ENCODE measurements at places on chromosomes 7 and 10.

DNA sequence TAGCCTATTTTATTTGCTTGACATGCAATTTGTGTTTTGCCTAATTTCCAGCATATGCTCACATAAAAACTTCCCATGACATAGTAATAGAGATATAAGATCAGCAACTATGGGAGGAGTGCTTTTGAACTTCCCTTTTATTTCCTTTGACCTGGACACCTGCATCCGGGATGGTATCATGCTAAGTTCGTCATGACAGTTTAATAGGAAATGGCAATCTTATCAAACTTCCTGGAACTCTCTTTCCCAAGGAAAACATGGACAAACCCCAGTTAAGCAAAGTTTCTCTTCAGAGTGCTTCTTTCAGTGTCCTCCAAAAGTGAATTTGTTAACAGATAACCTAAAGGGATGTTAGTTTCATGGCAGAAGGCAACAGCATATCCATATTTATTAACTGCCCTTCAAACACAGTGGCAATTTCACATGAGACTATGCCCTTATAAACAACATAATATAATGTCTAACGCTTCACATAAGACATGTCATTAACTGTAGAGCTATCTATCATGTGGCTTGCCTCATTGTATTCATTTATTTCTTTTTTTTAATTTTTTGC lies 474.7 kb upstream of the SEMA3A start:
- no peak for DNase-seq

DNA sequence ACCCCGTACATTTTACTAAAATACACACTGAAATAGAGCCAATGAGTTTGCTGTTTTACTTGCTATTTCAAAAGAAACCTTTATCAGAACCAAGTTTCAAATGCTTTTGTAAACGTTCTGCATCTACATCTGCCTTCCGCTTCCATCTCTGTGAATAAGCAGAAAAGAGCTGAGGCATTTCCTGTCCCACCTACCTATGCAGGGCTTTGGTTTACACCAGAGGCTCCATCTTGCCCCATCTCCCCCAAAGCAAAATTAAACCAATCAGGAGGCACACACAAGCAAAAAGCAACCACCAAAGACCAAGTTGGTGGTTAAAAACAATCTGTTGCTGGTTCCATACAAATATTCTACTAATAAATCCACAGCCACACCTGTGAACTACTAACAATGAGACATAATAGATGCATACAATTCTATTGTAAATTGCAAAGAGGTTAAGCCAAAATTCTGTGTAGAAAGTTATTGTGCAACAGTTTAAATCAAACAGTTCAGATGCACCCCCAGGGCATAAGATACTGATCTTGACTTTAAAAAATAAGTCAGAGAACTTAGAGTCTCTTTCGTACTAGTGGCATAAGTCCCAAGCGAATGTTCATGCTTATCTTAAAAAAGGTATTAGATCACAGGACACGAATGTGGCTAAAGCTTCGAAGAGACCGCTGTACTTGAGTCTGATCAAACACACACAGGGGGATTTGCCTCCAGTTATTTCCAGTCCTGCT lies 83.9 kb downstream of the FGFR2 start:
- no peak for DNase-seq

DNA sequence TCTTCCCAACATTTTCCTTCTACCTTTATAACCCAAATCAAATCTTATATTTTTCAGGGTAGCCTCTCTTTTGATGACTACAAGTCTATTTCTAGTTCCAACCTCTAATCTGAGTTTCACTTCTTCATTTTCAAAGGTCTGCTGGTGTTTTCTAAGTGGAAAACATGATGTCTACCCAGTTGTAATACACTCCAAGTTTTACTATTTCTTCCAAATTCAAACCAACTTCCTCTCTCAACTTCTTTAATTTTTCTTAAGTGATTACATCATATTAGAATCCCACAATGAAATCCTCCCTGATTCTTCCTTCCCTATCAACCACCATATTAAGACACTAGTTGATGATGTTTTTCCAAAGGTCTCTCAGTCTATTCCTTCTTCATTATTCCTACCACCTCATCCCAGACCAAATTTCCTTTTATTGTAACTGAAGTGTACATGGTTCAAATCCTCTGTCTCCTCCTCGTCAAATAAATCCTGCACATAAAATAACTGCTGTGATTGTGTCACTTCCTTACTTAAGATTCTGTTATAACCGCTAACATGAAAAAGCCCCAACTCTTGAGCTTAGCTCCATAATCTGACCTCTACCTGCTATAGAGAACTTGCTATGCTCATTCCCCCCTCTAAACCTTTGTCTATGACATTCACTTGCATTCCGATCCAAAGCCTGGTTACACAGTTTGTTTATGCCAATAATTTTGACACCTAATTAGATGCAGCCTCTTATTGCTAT lies 12.7 kb downstream of the TAS2R38 start:
- peak; percentile 79 for DNase-seq

DNA sequence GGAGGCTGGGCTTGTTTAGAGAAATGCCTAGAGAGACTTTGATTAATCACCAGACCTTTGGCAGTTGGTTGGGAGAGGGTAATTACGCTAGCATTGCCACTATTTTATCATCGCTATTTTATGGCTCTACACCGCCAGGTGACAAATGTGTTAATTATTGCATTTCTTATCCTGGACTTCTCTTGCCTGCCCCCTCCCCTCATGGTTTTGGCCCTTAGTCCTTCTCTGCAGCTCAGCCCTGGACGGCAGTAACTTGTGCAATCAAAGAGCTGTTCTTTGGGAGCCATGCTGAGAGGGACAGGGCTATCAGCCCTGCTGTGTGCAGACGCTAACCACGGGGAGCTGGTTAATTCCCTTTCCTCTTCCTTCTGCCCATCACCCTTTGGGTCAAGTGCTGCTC lies 585.0 kb downstream of the AUTS2 start:
- DNase-seq = no peak

- DNase-seq = no peak
Observed at GRCh38 chr10:102651455-102652169, 7.3 kb downstream of the TRIM8 start.

DNA sequence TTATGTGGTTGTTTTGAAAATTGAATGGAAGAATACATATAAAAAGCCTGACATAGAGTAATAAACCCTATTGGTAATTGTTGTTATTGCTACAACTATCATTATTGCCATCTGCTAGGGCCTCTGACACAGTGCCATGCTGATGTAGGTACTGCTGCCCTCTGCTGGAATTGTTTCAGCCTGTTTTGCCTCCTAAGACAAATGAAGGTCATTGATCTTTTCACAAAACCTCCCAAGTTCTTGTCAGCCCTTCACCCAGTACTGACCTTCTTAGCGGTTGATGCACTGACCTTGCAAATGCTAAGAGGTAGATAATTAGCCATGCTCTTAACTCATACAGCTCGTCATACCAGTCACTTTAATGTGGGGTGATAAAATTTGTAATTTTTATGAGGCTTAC lies 975.2 kb downstream of the SORCS1 start:
- no peak for DNase-seq

DNA sequence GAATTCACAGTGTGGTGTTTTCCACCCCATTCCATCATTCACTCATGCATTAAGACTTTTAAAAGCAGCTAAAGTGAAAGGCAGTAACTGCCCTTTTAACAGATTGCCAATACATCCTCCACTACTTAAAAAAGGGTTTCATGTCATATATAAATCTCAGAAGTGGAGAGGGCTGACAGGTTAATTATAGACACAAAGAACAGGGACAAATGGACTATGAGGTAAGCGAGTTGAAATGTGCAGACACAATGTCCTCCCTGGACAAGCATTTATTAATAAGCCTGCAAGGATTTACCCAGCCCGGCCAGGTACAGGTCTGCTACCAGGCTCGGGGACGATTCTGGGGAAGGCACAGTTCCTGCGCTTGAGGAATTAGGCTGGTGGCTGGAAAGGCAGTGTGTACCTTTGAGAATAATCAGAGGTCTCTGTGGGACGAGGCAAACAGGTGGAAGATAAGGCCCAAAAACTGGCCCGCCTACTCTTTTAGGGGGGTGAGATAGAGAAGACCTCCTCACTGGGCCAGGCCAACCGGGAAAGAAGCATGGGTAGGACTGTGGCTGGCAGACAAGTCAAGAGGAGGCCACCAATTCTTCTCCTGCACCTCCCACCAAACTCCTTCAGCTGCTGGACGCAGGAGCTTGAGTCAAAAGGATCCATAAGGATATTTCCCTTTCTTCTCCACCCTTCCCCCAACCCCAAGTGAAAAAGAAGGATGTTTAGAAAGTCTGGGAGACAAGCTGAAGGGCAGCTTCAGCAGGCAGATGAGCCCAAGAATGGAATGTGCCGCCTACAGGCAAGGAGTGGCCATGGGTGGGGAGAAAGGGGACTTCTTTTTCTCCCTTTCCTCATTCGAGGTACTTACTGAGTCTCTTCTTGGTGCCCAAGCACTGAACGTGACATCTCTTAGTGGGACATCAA lies 1.5 kb downstream of the PDLIM1 start:
- no peak for DNase-seq

DNA sequence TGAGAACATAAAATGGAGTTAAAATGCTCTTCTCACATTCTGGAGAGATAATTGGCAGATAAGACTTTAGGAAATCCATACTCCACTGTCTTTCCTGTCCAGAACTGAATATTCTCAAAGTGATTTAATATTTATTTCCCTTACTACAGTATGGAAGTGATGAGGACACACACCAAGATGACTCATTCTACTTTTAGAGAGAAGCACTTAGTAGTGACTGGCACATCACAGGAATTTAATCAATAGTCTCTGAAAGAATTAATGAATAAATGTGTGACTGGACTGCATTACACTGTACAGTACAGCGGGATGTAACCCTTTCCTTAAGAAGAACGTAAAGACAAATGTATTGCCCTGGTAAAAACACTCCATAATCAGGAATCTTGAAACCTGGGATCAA lies 116.7 kb downstream of the SEMA3E start:
- no peak for DNase-seq

- DNase-seq = no peak
Observed at GRCh38 chr7:152911922-152912321, 152.4 kb downstream of the ACTR3B start.

DNA sequence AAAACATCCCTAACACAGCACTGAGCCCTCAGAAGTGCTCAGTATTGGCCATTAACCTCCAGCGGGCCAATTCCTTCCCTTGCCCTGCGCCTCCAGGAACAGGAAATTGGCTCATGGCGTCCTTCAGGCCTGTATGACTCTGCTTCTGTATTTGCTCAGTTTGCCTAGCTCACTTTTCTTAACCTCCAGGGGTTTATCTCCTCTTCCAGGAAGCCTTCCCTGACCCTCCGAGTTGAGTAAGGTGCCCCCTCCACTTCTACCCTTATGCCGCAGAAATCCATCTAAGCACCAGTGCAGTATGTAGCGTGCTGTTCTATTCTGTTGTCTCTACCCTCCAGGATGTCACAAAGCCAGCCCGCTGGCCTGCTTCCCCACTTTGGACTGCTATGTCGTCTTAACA lies 1.1 kb upstream of the SFXN4 start:
- peak; percentile 39 for DNase-seq

- DNase-seq = peak; percentile 77
Observed at GRCh38 chr7:118312966-118313365, 88.5 kb downstream of the ANKRD7 start.

DNA sequence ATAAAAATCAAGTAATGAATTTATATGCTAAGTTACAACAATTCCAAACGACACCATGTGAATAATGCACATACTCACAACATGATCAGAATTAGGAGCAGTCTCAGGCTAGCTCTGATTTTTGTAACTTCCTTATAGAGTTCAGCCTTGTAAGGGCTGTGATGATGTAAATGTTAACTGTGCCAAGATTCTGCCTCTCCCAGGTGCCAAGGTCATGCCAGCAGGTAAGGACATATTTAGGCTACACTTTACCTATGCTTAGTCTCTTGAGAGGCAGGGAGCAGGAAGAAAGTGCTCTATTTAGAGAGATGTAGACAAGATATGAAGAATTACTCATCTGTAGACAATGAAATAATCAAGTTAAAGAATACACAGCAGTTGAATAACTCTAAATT lies 53.6 kb upstream of the AGR3 start:
- no peak for DNase-seq

DNA sequence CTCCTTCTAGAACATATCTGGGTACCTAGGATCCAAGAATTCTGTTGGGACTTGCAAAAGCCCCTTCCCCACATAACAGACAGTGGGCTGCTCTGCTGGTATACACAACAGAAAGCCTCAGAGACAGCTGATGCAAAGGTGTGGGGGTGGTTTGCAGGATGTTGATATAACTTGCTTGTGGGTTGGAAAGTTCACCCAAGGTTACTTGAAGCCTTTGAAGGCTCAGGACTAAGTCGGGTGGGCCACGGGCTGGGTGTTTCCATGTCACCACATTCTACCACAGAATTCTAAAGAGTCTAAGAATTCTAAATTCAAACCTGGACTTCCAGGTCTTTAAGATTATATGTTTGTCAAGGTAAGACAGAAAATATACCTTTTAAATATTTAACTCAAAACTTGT lies 7.4 kb upstream of the NRCAM start:
- no peak for DNase-seq

DNA sequence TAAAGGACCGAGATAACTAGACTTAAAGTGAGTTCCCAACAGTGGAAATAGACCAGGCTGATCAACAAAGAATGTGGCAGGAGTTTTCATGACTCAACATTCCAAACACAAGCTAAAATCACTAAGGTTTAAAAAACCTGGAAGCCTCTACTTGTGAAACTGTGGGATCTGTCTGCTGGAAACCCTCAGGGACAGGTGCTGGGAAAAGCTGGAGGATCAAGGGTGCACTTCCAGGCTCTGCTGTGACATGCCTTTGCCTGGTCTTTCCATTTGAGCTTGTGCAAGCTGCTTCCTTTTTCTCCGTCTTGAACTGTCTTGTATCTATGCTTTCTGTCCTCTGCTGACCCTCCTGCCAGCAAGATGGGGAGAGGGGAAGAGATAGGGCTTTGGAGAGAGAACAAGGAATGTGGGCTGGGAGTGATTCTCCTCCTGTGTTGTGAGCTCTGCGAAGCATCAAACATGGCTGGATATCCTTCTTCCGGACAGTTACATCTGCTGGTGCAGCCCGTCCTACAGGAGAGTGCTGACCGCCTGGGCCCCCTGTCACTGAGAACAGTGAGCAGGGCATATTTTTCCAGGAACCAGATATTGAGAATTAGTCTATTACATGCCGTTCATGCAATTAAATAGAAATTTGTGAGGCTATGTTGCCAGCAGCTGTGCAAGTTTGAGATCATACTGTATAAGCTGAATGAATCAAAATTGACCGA lies 25.5 kb downstream of the ARHGAP22 start:
- DNase-seq = no peak

DNA sequence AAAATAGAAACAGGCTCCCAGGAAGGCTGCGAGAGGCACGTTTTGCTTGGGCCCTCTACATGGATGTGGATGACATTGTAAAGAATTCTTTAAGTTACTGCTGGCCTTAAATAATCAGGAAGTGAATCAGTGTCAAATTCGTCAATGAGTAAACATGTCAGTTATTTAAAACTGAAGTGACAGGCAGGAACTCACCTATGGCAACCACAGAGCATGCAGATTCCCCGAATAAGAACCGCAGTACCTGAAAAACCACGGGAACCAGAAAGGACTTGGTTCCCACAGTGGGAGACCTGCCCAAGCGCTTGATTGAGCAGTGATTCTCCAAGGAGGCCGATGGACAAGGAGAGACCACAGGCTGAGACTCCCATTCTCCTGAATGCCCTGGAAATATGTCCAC lies 351.2 kb upstream of the AKR1E2 start:
- DNase-seq = no peak
